ENCODE measurements at places on chromosomes 3 and 15.

DNA sequence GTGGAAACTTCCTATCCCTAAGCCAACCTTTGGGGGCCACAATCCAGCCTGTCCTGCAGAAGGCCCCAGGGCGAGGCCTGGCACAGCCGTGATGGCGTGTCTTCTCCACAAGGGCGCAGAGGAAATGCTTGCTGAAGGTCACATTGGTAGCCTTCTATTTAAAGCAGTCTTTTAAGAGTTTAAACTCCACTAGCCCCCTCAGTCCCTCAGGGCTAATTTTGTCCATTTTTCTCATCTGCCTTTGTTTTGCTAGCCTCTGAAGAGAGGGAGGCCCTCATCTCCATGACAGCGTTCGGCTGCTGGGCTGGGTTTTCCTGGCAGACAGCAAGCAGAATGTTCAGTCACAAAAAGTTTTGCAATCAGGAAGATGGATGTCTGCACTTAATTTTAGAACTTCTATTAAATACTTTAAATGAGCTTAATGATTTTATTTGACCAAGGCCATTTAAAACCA lies 40.8 kb downstream of the RARB start:
- DNase-seq: peak; percentile 32

GRCh38 chr3:38370861-38371260 lies 24.3 kb downstream of the XYLB start:
- DNase-seq: no peak

DNA sequence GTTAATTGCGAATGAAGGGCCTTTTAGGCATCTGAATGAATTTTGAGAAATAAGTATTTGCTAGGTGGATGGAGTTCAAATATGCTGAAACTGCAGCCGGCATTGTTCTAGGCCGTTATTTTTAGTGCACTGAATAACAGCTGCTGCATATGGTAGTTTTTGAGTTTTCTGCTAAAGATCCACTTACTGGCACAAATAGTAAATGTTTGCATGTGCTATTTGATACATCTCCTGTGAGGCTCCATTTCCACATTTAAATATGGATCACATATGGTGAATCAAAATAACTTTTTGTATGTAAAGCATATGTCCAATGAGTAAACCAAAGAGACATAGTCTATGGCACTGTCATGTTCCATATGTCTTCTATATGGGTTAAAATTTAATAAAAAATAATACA lies 56.7 kb upstream of the CNTN4 start:
- DNase-seq: no peak

GRCh38 chr3:117355566-117355965 lies 646.0 kb downstream of the TUSC7 start:
- peak; percentile 19 for DNase-seq

DNA sequence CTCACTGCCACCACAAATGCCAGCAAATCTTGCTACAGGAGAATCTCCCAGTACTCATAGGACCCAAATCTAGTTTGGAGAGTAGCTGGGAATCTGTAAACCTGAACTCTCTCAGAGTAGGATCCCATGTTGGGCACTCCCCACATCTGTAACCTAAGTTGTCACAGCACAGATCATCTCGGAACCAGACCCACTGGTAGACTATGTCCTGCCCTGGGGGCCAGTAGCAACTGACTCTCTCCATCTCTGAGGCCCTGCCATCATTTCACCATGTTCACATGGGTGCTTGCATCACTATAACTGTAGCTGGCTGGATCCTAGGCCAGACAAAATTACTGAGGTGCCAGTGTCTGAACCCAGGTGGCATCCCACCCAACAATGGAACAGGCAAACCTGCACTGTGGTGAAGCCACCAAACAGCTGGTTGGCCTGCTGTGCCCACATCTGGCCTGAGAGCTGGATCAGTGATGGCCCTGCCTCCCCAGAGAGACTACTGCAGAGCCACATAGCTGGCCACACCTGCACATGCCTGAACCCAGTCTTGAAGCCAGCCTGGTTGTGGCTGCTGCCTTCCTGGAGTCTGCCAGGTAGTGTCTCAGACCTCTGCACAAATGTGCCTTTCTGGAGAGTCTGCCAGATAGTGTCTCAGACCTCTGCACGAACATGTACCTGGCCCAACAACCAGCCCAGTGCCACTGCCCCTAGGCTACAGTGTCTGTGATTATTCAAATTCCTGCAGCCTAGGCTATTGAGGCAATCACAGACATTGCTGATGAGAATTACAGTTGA lies 82.0 kb downstream of the ISL2 start:
- DNase-seq: no peak

DNA sequence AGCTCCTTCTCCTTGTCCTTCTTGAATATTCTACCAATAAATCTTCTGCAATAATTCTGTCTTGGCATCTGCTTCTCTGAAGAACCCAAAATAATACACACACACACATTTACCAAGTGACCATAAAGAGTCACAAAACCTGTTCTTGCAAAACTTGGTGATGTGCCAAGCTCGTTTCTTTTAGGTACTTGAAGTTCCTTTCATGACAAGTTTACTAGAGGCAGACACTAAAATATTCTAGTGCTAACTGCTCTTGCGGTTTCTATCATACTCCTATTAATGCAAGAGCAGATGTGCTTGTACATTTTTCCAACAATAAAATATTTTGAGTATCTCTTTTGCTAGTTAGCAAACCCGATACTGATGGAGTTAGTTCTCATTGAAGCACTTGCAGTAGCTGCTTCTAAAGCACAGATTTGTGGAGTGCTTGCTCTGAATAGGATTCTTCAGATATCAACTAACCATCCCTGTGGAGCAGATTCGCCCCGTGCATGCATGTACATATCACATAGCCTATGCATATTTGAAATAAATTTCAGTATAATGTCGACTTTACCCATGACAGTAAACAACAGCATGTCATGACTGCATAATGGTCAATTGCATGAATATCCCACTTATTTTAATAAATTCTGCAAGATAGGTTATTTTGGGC lies 23.2 kb downstream of the HHLA2 start:
- DNase-seq: no peak

DNA sequence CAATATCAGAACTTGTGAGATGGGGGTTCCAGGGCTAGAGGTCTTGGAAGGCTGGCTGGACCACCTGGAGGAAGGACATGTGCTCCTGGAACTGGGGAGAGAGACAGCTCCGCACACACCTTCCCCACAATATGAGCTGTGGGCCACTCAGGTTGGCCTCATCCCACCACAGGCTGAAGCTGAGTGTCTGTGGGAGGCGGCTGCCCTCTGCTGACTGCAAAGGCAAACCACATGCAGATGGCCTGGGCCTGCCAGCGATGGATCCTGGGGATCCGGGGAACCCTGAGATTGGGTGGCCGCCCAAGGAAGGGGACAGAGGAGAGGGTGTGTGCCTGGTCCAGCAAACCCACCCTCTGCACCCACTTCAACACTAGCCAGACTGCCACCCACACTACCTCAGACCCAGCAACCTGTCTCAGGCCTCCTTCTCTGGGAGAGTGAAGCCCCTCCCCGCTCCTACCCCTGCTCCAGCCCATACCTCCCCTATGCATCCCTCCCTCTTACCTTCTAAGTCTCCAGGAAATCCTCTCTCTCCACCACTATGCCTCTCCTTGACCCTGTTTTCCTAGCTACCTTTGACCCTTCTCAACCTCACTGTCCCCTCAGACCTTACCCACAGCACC lies 44.8 kb downstream of the CYP11A1 start:
- peak; percentile 77 for DNase-seq

DNA sequence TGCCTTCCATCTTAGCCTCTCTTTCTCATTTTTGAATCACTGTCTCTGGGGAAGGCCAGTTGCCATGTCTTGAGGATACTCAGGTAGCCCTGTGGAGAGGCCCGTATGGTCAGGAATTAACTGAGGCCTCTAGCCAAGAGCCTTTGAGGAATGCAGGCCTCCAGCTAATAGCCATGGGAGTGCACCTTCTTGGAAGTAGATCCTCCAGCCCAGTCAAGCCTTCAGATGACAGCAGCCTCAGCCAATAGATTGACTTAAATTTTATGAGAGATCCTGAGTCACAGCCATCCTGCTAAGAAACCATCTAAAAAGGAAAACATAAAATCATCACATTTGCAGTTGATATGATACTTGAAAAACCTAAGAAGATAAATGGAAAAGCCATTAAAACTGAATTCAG lies 112.5 kb upstream of the BNIP2 start:
- no peak for DNase-seq

DNA sequence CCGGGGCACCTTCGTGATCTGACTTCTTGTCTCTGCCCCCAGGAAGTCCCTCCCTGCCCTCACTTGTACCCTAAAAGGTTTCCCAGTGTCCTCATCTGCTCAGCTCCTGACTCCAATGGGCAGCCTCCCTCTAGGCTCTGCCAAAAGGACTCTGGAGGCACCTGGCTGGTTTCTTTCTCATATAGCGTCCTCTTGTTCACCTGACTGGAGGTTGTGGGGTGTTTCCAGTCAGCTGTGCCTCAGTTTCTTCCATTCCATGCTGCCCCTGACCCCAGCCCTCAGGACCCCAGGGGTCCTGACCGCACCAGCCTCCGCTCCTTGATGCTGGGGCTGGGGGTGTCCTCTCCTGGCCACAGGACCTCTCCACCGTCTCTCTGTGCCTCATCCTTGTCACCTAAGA lies 2.5 kb downstream of the PRR23E start:
- no peak for DNase-seq

DNA sequence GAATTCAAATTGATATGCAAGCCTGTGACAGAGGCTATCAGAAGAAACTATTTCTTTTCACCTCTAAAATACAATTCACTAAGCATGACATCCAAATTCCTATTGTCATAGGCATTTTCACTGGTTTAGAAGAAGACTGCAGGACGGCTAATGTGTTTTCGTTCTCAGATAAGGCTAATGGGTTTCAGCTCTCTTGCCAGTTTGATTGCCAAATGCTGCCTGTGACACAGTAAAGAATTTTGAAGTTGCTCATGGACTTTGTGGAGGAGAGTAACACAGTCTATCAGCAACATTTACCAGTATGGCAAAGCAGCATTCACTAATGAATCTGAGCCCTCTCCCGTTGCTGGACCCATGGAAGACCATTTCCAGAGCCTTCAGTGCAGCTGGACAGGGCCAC lies 948.1 kb downstream of the FHIT start:
- no peak for DNase-seq

DNA sequence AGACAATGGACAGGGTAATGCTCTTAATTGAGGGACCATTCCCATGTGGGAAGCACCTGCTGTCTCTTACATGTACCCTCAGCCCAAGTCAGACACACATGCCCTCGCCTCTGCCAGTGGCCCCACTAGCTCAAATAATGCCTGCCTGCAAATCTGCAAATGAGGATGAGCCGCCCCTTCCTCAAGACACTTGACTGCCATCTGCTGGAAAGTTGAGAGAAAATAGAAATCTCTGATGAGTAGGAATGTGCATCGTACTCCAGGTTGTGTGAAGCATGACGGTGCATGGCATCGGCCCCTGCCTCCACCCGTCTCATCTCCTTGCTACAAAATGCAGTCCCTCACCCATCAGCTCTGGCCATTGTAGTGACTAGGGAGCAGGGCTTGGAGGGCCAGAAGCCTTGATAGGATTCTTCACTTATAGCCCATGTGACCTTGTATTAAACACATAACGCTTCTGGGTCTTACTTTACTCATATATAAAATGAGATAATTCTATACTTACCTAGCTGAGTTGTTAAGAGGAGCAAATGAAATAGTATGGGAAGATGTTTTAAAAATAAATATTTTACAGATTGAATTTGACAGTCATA lies 6.3 kb upstream of the SCN5A start:
- no peak for DNase-seq

- no peak for DNase-seq
Observed at GRCh38 chr3:42980909-42981308, 1.8 kb downstream of the GASK1A start.

DNA sequence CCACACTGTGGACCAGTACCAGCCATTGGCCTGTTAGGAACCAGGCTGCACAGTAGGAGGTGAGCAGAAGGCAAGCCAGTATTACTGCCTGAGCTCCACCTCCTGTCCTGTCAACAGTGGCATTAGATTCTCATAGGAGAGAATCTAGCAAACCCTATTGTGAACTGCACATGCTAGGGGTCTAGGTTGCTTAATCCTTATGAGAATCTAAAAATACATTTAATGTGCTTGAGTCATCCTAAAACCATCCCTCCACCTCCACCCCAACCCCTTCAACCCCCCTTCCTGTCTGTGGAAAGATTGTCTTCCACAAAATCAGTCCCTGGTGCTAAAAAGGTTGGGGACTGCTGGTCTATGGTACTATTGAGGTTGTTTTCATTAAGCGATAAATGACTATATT lies 49.3 kb upstream of the KCNAB1 start:
- no peak for DNase-seq

- no peak for DNase-seq
Observed at GRCh38 chr15:77010312-77010686, 15.4 kb downstream of the PSTPIP1 start.

GRCh38 chr3:61699622-61700021 lies 138.3 kb downstream of the PTPRG start:
- DNase-seq: no peak

DNA sequence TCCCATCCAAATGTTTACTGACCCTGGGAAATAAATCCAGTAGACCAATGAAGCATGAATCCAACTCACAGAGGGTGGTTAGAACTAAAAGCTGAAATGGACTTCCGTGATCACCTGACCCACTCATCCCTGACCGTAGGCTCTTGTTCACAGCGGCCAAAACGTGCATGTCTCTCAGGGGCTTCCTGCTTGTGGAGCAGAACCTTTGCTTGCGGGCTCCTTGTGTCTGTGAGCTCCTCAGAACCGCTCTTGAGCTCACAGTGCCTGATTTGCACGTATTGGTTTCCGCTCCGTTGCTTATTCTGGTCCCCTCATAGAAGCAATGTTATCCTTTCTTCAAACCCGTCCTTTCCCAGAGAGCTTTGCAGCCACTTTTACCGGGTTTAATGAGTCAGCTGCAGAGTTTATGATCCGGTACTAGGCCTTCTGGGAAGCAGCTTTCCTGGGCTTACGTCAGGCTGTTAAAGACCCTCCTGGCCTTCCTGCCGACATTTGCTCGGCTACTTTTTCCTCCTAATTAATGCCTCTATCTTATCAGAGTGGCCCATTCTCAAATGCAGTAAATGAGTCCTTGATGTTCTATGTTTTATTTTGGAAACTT lies 35.4 kb downstream of the LIPC start:
- DNase-seq: no peak

- DNase-seq: no peak
Observed at GRCh38 chr15:57649138-57649537, 57.4 kb upstream of the POLR2M start.

GRCh38 chr3:186210852-186211500 lies 102.1 kb upstream of the ETV5 start:
- DNase-seq: no peak

DNA sequence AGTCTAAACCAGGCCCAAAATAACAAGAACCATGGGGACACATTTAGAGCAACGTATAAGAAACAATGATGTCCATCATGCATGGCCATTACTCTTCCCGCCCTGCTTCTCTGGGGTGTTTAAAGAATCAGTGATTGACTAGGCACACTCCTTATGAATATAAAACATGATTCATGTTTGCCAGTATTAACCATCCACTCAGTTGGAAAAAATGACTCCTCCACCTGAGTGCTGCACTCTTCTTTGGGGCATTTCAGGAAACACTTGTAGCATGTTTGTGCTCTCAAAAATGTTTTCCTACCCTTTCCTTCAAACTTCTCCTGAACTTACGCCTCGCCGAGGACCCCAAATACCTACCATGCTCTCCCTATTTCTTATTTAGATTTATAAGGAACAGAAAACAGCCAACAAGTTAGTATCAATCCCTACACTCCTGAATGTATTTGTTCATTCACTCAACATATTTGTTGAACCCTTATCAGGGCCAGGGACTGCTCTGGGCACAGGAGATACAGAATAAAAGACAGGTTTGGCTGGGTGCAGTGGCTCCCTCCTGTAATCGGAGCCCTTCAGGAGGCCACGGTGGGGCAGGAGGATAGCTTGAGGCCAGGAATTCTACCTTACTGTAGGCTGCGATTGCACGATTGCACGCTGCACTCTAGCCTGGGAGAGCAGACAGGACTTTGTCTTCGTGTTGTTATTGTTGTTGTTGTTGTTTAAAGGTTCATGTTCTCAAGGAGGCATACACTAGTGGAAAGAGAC lies 137.0 kb downstream of the TMCO5A start:
- no peak for DNase-seq

All from head of caudate nucleus (tissue), 42 donors.